Activated naive CD8-positive, alpha-beta T cell treated with anti-CD3 and anti-CD28 coated beads, Interleukin-2, amount 10 ng/mL, durations not matched to agents 7 days and 5 days (primary cell): ENCODE measurements at places on chromosomes 6 and 20. TPM values are rescaled to one million over a fixed set of nuclear protein-coding genes. Genes with fewer than 3 reads are reported as not detected.

DNA sequence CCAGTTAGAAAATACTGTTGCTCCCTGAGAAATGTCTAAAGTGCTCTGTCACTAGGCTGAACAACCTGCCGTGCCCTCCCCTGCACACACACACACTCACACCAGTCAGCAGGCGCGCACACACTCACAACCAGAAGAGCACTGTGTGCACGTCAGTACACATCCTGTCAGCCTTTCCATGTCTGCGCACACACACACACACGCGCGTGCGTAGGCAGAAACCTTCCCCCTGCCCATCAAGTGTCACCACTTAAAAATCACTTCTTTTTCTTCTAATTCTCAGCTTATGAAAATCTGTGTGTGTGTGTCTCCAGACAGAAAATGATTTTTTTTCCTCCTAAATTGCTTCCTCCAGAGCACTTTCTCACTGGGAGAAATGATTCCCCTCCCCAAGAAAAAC, 100.3 kb downstream of the EDN3 start:
- no peaks in the 10 kb centered on the region for H3K36me3 ChIP-seq
- peaks cover 16% of the 10 kb centered on the region for H3K27me3 ChIP-seq
- no peaks in the 10 kb centered on the region for H3K4me1 ChIP-seq
- H3K27ac ChIP-seq = no peak overlapping the region
- H3K4me3 ChIP-seq = no peak overlapping the region

GRCh38 chr6:51960419-51960818, 127.0 kb downstream of the PKHD1 start:
- H3K36me3 ChIP-seq = no peaks in the 10 kb centered on the region
- no peaks in the 10 kb centered on the region for H3K4me1 ChIP-seq
- H3K27me3 ChIP-seq = peaks cover 8% of the 10 kb centered on the region
- DNase-seq = no peak
- no peak overlapping the region for H3K4me3 ChIP-seq

GRCh38 chr6:90251295-90251992, 45.2 kb downstream of the BACH2 start:
- DNase-seq = no peak
- no peaks in the 10 kb centered on the region for H3K27me3 ChIP-seq
- H3K27ac ChIP-seq = peak overlapping the region; percentile 84
- H3K4me3 ChIP-seq = peak overlapping the region; percentile 25
- H3K36me3 ChIP-seq = peaks cover 51% of the 10 kb centered on the region
- peaks cover 70% of the 10 kb centered on the region for H3K4me1 ChIP-seq

DNA sequence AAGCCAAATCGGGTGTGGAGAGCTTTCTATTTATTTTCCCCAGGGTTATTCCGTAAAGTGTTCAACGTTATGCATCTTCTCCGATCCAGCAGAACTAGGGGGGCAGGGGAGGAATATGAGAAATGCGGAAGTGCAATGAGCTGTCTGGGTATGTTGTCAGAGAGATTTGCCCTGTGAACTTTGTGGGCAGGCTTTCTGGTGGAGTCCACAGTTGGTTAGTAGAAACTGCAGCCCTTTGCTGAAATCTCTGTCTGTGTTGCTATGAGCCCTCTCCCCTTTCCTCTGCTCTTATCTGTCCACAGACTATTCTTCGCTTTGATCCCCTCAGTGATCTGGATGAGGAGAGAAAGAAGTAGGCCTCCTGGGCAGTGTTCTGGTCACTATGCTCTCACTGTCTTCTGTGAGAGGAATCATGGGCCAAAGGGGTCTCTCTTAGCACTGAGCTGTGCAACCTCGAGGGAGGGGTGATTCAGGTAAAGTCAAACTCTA, 158.9 kb upstream of the FUT9 start:
- H3K27ac ChIP-seq = no peak overlapping the region
- DNase-seq = no peak
- H3K27me3 ChIP-seq = no peaks in the 10 kb centered on the region
- H3K4me1 ChIP-seq = no peaks in the 10 kb centered on the region
- H3K36me3 ChIP-seq = no peaks in the 10 kb centered on the region

GRCh38 chr6:41072836-41073202, at the start of gene NFYA:
Gene NFYA, plus strand, starts transcription at chr6:41072974. Its CDS starts 6,116 bp downstream, at chr6:41079090.
- peaks cover 44% of the 10 kb centered on the region for H3K4me1 ChIP-seq
- H3K4me3 ChIP-seq = peak within 1 kb of the TSS; percentile 97
- peak within 1 kb of the TSS; percentile 99 for H3K27ac ChIP-seq
- no peaks in the 10 kb centered on the region for H3K27me3 ChIP-seq

DNA sequence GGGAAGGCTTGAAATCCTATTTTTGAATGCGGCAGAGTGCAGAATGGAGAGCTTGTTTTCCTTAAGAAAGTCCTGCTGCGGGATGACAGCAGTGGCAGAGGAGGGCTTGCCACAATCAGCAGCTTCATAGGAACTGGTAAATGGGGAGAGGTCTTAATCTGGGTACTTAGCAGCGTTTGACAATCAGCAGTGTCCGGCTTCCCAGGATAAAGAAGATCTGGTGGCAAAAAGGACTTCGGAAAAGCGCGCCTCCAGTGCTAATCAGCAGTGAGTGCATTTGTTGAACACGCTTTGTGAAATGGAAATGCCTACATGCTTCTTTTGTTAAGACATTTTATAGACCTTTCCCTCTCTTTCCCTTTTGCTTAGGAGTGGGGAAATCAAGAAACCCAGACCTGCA, 735.7 kb downstream of the QKI start:
- peaks cover 1% of the 10 kb centered on the region for H3K27me3 ChIP-seq
- H3K36me3 ChIP-seq = no peaks in the 10 kb centered on the region
- no peak for DNase-seq
- no peak overlapping the region for H3K27ac ChIP-seq
- H3K4me1 ChIP-seq = no peaks in the 10 kb centered on the region
- H3K4me3 ChIP-seq = no peak overlapping the region

NHLRC1 gene
- 0.99 TPM for total RNA-seq
